ENCODE measurements at places on chromosomes 1 and 21.

DNA sequence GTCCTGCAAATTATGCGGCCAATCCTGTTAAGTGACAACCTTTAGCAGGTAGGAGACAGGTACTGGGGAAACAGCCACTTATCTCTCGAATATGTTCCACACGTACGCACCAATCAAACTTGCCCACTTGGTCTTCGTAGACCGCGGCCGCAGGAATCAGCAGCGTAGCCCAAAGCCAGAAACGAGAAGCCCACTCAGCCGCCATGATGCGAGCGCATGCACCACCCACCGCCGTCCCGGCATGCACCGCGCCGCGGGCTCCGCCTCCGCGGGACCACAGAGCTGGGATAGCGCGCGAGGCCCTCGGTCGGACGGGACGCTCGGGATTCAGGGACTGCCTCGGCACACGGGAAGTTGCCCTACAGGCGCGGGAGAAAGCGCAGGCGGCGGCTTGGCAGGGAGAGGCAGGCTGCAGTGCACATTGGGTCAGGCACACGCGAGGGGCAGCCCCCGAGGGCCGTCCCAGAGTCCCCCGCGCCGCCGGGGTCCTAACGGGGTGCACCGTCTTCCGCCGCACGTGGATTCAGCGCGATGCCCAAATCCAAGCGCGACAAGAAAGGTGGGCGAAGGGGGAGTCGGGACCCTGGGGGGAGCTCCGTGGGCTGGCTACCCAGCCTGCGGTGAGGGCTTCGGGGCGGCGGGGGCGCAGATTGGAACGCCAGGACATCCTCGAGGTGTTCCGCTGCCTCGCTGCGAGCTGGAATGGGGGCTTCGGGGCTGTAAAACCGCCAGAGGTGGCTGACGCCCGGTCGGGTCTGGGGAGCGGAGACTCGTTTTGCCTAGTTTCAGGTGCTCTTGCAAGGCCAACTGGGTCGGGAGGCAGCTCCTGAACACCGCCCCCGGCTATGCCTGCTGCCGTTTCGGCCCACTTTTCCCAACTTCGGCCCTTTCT lies at the start of the genes EMC1 and MRTO4:
EMC1 (minus strand) TSS at position 220 of the 892 bp plus-strand sequence; CDS start at position 205, 15 bp downstream.
MRTO4 (plus strand) TSS at position 501 of the 892 bp plus-strand sequence; CDS start at position 532, 31 bp downstream.
- peak; percentile 84 for DNase-seq

DNA sequence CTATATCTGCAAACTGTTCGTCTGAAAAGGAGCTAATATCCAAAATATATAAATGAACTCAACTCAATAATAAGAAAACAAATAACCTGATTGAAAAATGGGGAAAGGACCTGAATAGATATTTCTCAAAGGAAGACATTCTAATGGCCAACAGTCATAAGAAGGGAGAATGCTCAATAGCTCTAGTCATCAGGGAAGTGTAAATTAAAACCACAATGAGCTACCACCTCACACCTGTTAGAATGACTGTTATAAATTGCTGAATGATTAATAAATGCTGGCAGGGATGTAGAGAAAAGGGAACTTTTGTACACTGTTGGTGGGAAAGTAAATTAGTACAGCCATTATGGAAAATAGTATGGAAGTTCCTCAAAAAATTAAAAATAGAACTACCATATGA lies 21.2 kb upstream of the C1orf115 start:
- no peak for DNase-seq

DNA sequence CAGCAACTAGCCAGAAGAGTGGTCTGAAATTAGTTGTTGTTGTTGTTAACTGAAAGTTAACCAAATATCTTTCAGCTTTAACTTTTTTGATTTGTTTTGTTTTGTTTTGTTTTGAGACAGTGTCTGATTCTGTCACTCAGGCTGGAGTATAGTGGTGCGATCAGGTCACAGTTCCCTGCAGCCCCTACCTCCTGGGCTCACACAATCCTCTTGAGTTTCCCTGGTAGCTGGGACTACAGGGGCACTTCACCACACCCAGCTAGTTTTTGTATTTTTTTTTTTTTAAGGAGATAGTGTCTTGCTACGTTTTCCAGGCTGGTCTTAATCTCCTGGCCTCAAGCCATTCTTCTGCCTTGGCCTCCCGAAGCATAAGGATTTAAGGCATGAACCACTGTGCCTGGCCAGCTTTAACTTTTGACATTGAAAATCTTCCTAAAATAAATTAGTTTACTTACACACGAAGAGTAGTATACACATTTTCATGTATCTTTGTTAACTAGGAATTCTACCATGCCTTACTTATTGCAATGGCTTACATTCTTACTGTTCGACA lies 45.0 kb downstream of the GNG12 start:
- DNase-seq: no peak

DNA sequence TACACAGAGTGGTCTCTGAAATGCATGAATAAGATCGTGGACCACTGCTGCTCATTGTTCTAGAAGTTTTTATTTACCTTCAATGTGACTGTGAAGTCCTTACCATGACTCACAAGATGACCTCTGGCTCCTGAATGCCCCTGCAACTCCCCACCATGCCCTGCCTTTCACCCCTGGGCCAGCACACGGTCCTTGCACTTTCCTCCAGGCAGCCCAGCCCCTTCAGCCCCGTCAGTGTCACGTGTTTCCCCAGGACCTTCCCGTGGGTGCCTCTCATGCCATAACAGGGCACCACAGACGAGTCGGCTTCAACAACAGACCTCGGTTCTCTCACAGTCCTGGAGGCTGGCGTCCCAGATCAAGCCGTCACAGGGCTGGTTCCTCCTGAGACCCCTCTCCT lies 62.1 kb downstream of the B3GALT5 start:
- DNase-seq: peak; percentile 23

DNA sequence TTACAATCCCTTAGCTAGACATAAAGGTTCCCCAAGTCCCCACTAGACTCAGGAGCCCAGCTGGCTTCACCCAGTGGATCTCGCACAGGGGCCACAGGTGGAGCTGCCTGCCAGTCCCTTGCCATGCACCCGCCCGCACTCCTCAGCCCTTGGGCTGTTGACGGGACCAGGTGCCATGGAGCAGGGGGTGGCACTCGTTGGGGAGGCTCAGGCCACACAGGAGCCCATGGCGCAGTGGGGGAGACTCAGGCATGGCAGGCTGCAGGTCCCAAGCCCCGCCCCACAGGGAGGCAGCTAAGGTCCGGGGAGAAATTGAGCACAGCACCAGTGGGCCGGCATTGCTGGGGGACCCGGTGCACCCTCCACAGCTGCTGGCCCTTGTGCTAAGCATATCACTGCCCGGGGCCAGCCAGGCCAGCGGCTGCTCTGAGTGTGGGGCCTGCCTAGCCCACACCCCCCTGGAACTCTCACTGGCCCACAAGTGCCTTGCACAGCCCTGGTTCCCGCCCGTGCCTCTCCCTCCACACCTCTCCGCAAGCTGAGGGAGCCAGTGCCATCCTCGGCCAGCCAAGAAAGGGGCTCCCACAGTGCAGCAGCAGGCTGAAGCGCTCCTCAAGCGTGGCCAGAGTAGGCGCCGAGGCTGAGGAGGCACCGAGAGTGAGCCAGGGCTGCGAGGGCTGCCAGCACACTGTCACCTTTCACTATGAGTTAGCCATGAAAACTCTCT lies 117.8 kb downstream of the LIPI start:
- DNase-seq: no peak

DNA sequence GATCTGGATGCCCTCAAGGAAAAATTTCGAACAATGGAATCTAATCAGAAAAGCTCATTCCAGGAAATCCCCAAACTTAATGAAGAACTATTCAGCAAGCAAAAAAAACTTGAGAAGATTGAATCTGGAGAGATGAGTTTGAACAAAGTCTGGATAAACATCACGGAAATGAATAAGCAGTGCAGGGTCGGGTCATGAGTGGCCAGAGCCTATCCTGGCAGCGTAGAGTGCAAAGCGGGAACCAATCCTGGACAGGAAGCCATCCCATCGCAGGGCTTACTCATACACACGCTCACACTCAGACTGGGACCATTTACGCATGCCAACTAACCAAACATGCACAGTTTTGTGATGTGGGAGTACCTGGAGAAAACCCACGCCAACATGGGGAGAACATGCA lies 43.1 kb downstream of the ZMYM1 start:
- no peak for DNase-seq

- DNase-seq: no peak
Measured at GRCh38 chr1:45407629-45408287, 67.5 kb upstream of the MUTYH start.

- no peak for DNase-seq
Measured at GRCh38 chr1:147549526-147549925, 8.2 kb downstream of the BCL9 start.

GRCh38 chr1:93961906-93962305 lies 52.7 kb upstream of the GCLM start:
- DNase-seq: no peak

- DNase-seq: no peak
Measured at GRCh38 chr1:156929596-156930238, 9.3 kb downstream of the LRRC71 start.

GRCh38 chr1:36224537-36225282 lies 467 bp downstream of the THRAP3 start:
- DNase-seq: peak; percentile 78

DNA sequence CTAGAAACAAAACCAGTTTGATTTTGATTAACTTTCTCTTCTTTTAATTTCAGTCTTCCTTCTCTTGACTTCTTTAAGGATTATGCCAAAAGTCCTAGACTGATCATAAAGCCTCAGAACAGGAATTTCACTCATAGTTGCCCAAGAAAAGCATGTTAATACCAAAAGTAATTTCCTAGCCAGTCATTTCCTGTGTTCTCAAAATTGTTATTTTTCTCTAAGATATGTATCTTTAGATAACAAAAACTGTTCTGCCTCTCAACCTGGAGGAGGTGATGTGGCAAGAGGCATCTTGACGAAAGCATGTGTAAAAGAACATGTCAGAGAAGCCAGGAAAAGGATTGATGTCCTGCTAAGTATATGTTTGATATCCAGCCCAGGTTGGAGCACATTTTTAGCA lies 78.0 kb upstream of the IPO9 start:
- no peak for DNase-seq

DNA sequence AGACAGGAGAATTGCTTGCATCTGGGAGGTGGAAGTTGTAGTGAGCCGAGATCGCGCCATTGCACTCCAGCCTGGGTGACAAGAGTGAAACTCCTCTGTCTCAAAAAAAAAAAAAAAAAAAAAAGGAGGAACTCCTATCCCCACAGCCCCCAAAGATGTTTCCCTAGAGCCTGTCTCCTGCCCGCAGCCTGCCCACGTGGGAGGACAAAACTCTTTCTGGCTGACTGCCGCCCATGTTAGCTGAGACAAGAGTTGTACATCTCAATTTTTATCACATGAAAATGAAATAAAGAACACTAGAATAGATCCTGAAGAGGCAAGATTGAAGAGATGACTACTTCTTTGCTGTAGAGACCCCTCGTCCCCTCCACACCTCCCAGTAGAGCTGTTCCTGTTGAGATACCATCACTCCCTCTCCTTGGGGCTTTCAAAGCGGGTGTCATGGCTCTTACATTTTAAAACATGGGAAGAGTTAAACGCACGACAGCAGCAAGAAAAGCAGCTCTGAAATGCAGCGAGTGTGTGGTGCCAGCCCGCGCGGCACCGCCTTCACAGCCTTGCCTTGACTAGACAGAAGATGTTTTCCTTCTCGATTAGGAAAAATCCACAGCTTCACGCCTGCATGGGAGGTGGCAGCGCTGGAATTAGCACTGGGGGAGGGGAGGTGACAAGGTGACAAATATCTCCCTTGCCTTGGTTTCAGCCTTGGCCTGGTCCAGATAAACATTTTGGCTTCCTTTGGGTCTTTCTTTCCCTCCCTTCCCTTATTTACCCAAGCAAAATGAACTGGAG lies 253.4 kb upstream of the CSF3R start:
- DNase-seq: no peak

GRCh38 chr1:53182716-53183094 lies 13.9 kb upstream of the CPT2 start:
- no peak for DNase-seq

GRCh38 chr1:217089361-217090014 lies 366.3 kb upstream of the ESRRG start:
- DNase-seq: no peak

- DNase-seq: peak; percentile 33
Measured at GRCh38 chr1:25037174-25038074, 107.3 kb upstream of the RUNX3 start.

- DNase-seq: no peak
Measured at GRCh38 chr1:11227106-11228077, 35.0 kb downstream of the MTOR start.

DNA sequence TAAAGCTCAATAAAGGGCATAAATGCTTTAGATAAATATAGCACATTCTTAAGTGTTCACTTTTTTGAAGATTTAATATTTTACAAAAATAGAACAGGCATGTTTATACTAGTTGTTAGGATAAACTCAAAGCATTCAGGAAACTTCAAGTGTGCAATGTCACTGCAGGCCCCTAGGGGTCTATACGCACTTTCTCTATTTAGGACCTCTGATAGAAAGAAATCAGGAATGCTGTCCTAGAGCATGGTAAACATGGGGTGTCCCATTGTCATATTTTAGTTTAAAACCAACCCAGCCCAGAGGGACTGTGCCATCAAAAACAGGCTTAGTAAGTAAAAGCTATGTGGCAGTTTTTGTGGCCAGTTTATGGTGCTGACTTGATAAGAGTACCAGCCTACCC lies 102.2 kb downstream of the BARHL2 start:
- no peak for DNase-seq

All from LoVo (cell line).